Activated naive CD4-positive, alpha-beta T cell treated with Interleukin-2 at 50 U/mL for 16 hours (primary cell): ENCODE measurements at places on chromosomes 3 and 15.

- no peak for DNase-seq
Measured at GRCh38 chr3:81726735-81727134, 34.7 kb downstream of the GBE1 start.

- no peak for DNase-seq
Measured at GRCh38 chr15:66700412-66700801, 1.6 kb upstream of the SMAD6 start.

- DNase-seq: no peak
Measured at GRCh38 chr3:46965151-46965550, 11.4 kb downstream of the CCDC12 start.

- no peak for DNase-seq
Measured at GRCh38 chr3:10472877-10473440, 32.4 kb downstream of the ATP2B2 start.

DNA sequence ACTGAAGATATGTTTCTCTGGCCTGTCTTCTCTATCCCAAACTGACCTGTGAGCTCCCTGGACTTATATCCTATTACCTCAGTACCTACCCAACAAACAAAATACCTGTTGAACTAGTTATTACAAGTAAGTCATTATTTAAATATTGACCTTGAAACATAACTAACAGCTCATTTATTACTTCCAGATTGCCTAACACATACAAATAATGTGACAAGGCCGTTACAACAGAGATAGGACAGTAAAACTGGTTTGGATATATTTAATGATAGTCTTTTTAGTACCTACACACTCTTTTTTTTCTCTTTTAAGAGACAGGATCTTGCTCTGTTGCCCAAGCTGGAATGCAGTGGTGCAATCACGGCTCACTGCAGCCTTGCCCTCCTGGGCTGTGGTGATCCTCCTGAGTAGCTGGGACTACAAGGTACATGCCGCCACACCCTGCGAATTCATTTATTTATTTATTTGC, 145.0 kb downstream of the ADAM10 start:
- no peak for DNase-seq

- DNase-seq: no peak
Measured at GRCh38 chr15:49901321-49901720, 217.7 kb downstream of the ATP8B4 start.

DNA sequence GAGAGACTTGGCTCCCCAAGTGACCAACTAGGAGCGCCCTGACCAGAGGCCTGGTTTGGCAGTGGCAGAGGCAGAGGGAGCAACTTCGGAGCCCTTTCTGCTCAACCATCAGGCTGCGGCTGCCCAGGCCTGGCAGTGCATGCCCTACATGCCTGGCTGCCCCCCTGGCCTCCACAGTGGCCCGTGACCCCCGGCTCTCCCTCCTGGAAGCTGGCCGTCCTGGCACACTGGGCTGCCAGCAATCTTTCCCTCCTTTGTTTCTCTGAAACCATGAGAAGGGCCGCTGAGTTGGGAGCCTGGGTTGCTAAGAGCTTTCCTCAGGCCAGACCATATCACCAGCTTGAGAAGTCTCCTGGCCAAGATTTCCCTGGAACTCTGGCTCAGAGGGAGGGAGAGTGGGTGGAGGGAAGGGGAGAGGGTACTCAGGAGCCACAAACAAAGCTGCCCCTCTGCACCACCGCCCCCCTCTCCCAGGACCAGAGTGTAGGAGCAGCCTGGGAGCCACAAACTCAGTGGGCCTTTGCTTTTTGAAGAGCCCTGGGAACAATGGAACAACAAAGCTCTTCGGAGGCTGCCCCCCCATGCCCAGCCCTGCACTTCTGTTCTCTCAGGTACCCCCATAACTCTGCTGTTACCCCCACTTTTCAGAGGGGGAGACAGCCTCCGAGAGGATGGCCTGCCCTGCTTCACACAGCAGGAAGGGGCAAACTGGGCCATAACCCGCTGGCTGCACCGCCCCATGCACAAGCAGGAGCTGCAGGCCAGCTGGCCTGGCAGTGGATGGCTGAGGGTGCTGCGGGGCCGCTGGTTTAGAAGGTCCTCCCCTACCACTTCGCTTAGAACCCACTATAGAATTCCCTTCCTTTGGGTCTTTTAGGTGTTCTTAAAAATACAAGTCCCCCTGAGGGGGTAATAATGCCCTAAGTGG, 11.3 kb downstream of the CORO2B start:
- no peak for DNase-seq

- DNase-seq: no peak
Measured at GRCh38 chr3:148953094-148953493, 38.2 kb upstream of the GYG1 start.
